ENCODE measurements at places on chromosomes 7 and 10.

GRCh38 chr10:72841487-72841886 lies 52.1 kb upstream of the OIT3 start:
- no peak for DNase-seq

DNA sequence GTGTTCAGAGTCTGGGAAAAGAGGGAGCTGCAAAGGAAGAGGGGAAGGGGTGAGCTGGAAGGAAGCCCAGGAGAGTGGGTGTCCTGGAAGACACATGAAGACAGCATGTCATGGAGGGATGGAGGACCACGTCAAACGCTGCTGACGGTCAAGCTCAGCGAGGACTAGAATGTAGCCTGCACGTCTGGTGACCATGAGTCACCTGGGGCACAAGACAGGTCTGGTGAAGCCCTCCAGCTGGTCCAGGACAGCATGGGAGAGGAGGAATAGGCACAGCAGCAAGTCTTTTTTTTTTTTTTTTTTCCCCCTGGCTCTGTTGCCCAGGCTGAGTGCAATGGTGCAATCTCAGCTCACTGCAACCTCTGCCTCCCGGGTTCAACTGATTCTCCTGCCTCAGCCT lies 19.6 kb upstream of the AMZ1 start:
- no peak for DNase-seq

DNA sequence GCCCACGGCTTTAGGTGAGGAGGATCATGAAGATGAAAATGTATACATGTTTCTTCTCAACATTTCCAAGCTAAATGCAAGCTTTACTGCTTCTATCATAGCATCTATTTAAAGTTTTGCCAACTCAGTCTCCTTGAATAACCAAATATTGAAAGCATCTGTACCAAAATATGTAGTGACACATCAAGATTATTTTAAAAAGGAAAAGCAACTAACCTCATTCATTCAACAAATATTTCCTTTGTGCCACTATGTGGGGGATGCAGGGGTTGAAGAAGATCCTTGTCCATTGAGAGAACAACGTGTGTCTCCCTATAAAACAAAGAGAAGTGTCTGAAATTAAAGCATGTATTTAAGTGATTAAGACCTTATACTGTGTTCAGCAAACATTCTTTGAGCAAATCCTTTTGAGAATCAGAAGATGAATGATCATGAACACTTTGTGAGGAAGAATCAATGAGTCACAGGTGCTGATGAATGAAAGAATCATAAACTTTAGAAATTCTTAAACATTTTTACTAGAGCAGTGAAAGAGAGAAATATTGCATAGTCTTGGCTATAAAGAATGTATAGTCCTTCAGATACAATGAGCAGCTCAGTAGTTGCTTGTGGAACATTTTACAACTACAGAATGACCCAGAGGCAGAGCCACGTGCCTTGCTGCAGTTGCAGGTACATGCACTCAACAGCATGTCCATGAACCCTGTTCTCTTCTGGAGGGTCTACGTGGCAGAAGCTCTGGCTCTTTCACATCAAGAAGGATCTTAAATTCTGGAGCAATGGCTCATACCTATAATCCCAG lies 13.9 kb downstream of the TAS2R60 start:
- no peak for DNase-seq

DNA sequence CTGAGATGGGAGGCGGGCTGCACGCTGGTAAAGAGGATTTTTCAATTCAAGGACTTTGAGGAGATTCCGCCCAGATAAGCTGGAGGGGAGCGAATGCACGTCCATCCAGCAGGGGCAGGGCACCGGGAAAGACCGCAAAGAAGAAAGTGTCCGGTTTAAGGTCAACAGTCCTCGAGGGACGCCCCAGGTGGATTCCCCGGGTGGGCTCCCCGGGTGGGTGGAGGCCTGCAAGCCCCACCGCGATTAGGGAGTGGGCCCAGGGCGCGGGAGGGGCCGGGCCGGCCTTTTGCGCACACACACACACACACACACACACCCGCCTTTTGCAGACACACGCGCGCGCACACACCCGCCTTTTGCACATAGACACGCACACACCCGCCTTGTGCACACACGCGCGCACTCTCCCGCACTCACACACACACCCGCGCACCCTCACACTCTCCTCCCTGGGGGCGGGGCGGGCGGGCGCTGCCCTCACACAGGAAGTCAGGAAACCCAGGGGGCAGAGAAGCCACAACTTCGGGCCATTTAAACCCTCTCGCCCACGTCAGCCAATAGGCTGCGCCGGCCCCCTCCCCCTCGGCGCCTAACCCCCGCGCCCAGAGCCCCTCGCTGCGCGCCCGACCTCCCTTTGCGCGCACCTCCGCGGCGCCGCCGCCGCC lies 615 bp downstream of the ARHGAP12 start:
- peak; percentile 16 for DNase-seq

DNA sequence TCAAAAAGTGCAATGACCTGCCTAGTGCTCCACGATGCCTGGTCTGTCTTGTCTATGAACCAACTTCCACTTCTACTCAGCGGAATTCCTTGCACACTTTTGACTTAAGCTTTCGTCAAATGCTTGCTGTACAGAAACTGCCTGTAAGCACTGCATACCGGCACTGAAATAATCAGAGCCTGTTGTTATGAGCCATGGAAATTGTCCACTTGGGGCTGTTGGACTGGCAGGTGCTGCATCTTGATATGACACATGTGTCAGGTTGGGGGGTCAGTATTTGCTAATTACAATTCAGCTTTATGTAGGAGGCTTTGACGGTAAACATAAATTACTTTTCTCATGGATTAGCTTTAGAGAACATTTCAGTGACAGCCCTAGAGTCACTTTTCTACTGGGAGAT lies 32.0 kb upstream of the KLF6 start:
- DNase-seq, result no peak

- no peak for DNase-seq
Observed at GRCh38 chr10:97570789-97571471, 1.6 kb upstream of the ANKRD2 start.

DNA sequence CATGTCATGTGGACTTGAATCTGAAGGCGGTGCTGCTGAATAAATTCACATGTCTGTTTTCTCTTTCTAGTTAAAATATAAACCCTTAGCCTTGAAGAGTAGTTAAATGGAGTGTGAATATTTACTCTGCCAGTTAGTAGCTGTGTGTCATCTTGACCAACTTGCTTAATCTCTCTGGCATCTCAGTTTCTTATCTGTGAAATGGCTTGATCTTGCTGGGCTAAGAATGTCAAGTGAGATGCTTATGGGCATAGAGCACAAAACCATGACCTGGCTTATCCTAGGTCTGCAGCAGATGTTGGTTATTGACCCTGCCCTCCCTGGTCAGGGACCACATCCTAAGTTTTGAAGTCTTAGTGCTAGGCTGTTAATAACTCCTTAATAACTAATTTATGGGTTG lies 16.6 kb downstream of the ARID5B start:
- DNase-seq, result no peak

GRCh38 chr7:134351424-134351823 lies 34.7 kb upstream of the SLC35B4 start:
- no peak for DNase-seq

- DNase-seq, result no peak
Observed at GRCh38 chr10:123997486-123998196, 95.8 kb downstream of the CHST15 start.

- DNase-seq, result no peak
Observed at GRCh38 chr10:30057894-30058556, 1.4 kb downstream of the JCAD start.

GRCh38 chr7:1137517-1138167 lies 22.4 kb downstream of the ZFAND2A start:
- no peak for DNase-seq

DNA sequence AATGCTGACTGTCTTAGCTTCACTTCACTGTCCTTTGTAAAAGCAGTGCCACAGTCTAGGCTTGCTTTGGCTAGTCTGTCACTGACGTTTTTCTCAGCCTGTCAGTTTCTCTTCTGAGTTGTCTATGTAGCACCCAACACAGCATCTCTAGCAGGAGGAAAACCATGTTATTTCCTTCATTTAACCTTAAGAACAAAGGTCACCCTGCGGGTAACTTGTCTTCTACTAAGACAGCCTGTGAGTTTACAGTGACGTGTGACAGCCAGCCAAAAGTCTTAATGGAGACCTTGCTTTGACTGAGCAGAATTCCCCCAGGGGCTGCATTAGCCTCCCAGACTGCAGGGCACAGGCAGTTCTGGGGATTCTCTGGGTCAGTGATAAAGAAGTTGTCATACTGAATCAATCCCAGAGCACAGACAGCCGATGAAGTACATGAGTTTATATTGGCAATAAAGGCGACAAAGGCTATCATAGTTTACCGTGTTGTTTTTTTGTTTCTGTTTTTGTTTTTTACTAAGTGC lies 296.0 kb upstream of the KIAA1217 start:
- DNase-seq, result no peak

DNA sequence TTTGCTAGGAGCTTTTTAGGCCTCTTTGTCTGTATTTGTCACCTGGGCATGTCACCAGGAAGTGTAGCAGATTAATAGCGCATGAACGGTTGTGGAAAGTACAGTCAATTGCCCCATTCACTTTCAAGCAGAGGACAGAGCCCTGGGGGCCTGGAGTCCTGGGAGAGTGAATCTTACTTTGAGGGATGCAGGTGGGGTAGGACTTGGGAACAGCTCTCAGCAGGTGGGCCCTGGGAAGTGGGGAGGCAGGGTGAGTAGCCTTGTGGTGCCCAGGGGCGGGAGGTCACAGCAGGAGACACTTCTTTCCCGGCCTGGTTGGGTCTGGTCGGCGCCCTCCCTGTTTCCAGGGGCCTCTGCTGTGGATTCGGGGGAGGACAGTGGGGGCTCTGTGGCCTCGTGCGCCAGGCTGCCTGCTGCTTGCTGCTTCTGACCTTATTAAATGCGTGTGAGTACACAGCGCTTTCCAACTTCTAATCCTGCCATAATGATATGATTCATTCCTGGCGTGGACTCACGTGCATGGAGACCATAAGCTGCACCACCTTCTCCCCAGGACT lies 51.6 kb upstream of the AQP1 start:
- DNase-seq, result no peak

DNA sequence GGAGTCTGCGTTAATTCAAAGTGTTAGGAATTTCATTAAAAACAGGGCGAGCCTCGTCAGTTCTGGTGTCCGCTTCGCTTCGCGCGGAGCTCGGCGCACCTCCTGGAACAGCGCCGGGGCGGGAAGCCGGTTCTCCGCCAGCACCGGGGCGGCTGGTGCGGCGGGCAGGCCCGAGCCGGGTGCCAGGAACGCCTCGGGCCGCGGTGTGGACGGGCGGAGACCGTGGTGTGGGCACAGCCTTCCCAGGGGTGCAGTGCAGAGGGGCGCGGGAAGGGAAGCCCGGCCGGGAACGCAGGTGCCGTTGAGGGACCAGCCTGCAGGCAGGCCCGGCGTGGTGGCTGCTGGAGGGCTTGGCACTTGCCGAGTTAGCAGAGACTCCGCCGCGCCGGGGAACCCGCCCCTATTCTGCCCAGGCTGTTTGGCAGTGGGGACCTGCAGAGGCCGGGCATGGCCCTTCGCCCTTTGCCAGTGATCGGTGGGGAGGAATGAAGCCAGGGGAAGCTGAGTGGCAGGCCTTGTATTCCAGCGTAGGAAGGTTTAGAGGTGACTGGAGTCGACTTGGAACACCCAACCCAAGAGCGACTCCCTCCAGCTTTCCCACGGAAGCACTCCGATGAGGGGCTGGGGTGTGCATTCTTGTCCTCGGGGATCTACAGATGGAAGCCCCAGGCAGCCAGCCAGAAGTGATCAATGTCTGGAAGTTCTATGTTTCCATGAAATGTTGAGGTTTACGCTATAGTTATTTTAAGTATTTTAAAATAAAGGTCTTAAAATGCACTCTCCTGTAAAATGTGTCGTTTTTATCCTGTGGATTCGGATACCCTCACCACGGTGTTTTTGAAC lies 945 bp upstream of the RHEB start:
- DNase-seq, result peak; percentile 17

DNA sequence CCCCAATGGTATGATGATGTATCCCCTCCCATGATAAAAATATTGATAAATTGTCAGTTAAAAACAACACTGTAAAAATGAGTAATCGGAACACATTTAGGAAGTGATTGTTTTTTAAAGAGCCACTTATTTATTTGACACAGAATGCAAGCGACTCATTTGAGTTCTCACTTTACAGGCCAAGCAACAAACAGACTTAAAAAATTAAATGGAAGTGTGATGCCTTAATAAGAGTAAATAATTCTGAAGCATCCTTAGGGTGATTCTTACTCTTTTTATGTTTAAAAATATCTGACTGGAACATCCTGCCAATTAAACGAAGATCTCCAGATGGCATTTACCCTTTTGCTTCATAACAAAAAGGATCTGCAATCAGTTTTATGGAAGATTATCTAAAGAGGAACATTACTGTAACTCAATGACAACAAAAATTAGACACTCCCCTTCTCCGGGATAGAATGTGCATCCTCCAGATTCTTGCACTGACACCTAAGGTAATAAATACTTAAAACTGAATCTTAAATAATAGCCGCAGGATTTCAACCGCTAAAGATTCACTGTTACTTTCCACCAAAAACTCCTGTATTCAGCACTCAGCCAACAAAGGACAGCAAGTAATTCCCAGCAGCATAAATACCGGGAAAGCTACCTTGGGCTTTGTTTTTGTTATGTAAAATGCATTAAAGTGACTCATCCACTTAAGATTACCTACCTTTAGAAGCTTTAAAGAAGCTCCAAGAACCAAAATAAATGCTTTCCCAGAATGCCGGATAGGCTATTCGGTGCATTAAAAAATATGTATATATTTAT lies 1.7 kb downstream of the CACNA2D1 start:
- no peak for DNase-seq

DNA sequence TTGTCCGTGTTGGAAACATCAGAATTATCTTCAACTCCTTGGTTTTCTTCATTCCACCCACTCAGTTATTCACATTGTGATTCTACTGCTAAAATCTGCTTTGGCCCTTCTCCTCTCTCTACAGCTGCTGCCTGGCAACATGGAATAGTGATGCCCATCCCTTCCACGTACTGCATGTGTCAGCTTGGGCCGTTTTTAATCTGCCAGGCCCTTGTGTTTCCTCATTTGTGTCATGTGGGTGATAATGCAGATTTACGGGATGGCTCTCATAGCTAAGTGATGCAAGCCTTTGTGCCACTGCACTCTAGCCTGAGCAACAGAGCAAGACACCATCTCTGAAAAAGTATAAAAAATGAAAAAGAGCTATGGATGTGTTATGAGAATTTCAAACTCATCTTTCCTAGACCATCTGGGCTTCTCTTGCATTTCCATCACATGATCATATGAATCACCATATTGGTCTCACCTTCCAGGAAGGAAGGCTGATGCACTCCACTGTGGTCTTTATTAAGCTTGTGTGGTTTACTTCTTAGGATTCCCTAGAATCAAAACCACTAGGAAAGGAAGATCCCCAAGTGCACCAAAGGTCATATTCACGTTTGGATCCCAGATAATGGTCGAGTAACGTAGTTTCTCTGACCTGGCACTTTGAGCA lies 20.6 kb upstream of the CELF2 start:
- DNase-seq, result no peak

- no peak for DNase-seq
Observed at GRCh38 chr10:107442035-107442505, 277.6 kb upstream of the SORCS1 start.

- no peak for DNase-seq
Observed at GRCh38 chr10:79025199-79025832, 43.5 kb upstream of the ZMIZ1 start.

GRCh38 chr7:18177129-18177814 lies 149.6 kb upstream of the PRPS1L1 start:
- DNase-seq, result no peak

All from activated CD4-positive, alpha-beta T cell treated with anti-CD3 and anti-CD28 coated beads, Interleukin-2, amount 50 U/mL, for 24 hours (primary cell).